ENCODE measurements at places on chromosomes 7 and 10.

- DNase-seq, result no peak
Observed at GRCh38 chr10:30007406-30007805, 52.0 kb downstream of the JCAD start.

DNA sequence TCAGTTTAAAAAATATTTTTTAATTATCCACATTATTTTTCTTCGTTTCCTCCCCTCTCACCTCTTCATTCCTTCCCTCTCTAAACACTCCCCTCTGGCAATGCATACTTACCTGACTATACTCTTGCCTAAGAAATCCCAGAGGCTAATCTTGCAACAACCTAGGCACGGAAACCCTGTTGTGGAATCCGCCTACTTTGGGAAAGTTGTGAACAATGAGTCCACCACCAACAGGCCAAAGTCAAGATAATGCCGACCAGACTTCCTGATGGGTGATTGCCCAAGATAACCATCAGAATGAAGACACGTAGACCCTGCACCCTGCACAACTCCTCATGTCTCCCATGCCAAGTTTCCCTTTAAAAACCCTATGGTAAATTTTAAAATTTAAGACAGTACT is 521.5 kb downstream of the KIF20B start:
- no peak for DNase-seq

- peak; percentile 42 for DNase-seq
Observed at GRCh38 chr7:112453505-112454171, 3.4 kb downstream of the IFRD1 start.

GRCh38 chr10:27558612-27559020 is 54.5 kb downstream of the RAB18 start:
- peak; percentile 8 for DNase-seq

DNA sequence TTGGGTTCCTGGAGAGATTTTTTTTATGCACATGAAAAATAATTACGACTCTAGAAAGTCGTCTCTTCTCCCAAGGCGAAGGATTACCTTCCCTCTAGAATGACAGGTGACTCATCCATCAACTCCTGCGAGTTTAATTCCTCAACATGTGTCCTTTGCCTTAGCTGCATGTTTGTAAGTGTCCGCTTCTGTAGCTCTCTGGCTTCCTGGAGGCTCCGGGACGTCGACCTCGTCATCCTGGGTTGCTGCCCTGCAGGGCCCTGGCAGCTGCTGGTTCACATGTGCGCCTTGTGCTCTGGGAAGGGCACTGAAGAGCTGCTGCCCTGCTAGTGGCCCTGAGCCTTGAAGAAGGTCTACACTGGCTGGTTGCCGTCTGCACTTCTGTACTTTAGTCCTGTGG is 210.2 kb downstream of the MLLT10 start:
- DNase-seq, result no peak

DNA sequence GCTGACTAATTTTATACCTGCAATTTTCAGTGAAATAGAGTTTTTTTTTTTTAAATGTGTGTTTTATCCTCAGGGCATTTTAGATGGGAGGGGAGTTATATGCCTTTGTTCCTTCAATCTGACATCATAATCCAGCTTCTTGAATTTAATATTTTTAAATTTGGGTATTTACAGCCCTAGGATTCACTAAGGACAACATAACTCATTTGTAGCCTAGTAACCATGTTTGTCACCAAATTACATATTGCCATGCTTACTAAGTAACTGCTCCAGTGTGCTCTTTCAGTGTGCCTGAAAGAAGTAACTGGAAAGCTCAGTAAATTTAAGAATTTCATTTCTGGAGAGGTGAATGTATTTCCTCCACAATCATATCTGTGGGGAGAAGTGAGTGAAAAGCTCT is 56.8 kb upstream of the DGKB start:
- no peak for DNase-seq

DNA sequence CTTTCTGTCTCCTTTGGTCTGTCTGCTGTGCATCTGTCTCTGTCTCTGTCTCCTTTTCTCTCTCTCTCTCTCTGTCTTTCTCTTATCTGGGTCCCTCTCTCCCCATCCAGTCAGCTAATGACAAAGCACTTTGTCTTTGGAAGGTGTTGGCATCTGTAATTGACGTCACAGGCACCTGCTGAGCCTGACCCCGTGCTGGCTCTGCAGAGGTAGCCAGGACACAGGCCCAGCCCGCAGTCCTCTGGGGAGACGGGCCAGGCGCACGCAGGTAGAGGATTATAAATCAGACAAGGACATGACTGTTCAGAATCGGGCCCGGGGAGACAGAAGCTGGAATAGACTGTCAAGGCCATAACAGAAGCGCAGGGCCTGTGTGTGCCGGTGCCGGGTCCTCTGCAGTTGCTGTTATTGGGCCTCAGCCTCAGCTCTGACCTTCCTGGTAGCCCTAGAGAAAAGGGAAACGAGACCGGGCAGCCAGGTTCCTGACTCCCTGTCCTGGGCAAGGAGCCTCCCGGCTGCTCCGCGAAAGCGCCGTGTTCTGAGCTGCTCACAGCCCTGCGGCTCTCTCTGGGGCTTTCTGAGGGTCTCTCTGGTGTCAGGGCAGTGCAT is 10.7 kb upstream of the PSMG3 start:
- DNase-seq, result no peak

DNA sequence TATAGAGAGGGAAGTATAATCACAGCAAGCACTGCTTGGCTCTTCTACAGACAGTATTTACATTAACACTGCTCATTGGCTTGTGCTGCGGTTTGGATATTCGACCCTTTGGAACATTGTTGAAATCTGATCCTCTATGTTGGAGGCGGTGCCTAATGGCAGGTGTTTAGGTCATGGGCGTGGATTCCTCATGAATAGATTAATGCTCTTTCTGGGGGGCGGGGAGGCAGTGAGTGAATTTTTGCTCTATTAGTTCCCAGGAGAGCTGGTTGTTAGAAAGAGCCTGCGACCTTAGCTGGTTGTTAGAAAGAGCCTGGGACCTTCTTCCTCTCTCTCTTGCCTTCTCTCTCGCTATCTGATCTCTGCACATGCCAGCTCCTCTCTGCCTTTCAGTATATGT is 77.3 kb upstream of the SVIL start:
- DNase-seq, result no peak

DNA sequence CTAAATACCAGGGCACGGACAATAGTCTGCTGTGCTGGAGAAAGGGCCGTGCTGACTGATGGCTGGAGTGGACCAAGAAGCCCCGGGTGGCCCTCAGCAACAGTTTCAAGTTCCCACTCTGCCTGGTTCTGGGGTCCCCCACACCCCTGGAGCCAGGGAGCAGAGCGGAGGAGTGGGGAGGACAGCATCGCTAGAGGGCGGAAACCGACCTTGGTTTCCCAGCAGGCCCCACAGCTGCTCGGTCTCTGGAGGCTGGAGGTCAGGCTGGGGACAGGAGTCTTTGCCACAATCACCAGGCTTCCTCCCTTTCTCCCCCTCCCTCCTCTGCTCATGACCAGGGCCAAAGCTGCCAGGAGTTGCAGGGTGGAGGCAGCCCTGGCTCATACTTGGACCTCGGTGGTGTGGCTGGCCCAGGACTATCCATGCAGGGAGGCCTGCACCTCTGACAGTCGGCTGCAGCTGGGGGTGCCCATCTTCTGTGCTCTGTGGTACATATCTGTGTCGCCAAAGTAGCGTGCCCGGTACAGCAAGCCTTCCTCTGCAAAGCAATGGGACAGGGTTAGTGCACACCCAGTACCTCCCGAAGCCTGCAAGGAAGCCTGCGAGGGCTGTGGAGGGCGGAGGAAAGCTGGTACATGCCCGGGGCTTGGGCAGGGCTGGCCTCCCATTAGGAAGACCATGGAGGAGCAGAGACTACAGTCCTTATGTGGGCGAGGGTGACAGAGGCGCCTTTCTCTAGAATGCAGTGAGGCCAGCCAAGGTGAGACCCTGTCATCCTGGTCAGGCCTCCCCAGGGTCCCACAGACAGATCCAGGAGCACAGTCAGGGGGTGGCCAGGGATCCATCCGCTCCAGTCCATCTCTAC is 19.1 kb downstream of the DNAJB12 start:
- no peak for DNase-seq

DNA sequence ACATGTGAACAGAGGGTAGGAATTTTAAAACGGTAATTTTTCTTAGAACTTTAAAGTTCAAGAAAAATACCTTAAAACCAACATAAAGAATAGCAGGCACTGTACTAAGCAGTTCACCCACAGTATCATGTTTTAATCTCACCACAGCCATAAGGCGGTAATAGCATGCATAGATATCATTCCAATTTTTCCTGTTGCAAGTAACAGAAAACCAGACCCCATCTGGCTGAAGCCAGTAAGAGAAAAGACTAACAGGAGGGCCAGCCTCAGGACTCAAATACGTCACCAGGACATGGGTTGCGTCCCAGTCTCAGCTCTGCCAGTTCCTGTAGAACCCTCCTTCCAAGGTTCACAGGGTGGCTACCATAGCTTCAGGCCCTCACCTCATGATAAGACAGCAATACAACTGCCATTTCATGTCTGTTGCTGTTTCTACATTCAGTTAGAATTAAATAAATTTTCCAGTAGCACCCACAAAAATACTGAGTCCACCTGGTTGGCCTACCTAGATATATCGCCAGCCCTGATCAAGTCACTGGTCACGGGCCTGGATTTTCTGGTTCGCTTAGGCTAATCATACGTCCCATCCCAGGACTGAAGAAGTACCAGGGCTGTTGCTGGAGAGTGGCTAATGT is 2.0 kb upstream of the RNF32 start:
- no peak for DNase-seq

- DNase-seq, result no peak
Observed at GRCh38 chr10:115953281-115953680, 319.7 kb downstream of the GFRA1 start.

- DNase-seq, result no peak
Observed at GRCh38 chr10:100923580-100923979, 10.8 kb downstream of the SLF2 start.

DNA sequence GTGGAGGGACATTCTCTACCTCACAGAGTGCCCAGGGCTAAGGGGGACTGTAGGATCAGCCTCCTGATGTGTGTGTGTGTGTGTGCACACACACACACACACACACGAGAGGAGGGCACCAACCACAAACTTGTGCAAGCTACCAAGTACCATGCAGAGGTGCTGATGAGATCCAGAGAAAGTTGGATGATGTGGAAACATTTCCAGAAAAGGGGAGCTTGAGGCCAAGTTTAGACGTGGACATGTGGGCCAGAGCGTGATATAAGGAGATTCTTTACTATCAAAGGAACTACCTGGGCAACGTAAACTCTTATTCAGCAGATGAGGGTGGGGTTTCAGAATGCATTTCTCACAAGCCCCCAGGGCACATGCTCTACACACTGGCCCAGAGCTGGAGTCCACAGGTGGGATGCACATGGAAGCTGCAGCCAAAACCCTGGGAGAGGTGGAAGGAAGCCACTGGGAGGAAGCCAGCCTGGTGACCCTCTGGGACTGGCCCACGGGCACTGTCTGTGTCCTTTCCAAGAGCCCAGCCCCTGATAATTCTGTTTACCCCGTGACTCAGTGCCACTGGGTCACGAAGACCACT is 53.5 kb downstream of the DLG5 start:
- no peak for DNase-seq

DNA sequence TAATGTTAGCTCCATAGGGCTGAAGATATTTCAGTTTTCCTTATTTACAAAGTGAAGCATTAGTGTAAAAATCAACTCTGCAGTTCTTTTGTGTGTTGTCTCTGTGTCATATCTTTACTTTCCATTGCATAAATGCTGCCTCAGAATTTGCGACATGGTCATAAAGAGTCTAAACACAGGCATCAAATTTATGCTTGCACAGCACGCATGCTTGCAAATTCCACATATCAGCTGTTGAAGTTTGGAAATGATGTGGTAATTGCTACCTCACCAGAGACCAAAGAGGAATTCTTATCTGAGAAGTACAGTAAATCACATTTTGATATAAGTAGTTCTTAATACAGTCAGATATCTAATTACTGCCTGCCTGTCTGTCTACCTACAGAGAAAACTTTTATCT is 348.2 kb upstream of the GRM3 start:
- no peak for DNase-seq

GRCh38 chr10:84548869-84549268 is 220.5 kb downstream of the CCSER2 start:
- DNase-seq, result no peak

GRCh38 chr10:132201111-132201969 is 14.6 kb downstream of the DPYSL4 start:
- DNase-seq, result no peak

DNA sequence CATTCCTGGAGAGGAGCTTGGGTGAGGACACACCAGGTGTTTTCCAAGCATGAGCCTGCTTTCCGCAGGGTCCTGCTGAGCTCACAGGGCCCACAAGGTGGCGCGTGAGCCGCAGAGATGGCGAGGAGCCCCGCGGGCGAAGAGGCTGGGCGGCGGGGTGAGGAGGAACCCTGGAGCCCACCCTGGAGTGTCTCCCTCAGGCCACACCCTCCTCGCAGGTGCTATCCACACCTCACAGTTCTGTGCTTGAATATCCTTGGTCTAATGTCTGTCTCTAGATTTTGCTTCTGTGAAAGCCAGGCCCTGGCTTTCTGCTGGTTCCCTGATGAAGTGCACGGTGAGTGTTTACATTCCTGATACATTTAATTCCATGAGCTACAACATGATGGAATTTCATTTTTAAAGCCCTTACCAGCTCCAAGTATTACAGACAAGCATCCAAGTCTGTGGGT is 433.6 kb downstream of the ACTR3B start:
- DNase-seq, result no peak

GRCh38 chr10:29860166-29860565 is 199.2 kb downstream of the JCAD start:
- DNase-seq, result no peak

- no peak for DNase-seq
Observed at GRCh38 chr7:55094092-55094690, 75.4 kb downstream of the EGFR start.

GRCh38 chr10:7853890-7854289 is 35.6 kb downstream of the TAF3 start:
- DNase-seq, result no peak

Data from BJ (cell line).